GOT3 (cell line): ENCODE measurements at places on chromosomes 5 and 9.

- no peak for DNase-seq
Measured at GRCh38 chr5:13350767-13351166, 593.7 kb downstream of the DNAH5 start.

DNA sequence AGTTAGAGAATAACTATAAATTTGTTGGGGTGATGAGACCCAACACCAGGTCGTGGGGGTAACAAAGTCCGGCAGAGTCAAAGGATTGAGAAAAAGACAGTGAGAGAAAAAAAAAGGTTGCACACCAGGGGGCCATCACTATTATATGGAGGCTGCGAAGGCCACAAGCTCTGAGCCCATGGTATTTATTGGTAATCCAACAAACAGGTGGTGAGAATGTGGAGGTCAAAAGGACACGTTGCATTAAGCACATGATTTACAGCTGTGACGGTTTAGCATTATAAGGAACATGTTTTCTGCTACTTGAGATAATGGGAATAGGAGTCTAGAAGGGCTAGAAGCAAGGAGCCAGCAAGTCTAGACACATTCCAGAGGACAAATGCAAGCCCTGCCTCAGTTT lies 2202.2 kb upstream of the C9orf72 start:
- DNase-seq = no peak

- DNase-seq = peak; percentile 16
Measured at GRCh38 chr5:9888501-9888901, 258.4 kb upstream of the TAS2R1 start.

- DNase-seq = no peak
Measured at GRCh38 chr9:13576101-13576500, 296.6 kb upstream of the MPDZ start.

DNA sequence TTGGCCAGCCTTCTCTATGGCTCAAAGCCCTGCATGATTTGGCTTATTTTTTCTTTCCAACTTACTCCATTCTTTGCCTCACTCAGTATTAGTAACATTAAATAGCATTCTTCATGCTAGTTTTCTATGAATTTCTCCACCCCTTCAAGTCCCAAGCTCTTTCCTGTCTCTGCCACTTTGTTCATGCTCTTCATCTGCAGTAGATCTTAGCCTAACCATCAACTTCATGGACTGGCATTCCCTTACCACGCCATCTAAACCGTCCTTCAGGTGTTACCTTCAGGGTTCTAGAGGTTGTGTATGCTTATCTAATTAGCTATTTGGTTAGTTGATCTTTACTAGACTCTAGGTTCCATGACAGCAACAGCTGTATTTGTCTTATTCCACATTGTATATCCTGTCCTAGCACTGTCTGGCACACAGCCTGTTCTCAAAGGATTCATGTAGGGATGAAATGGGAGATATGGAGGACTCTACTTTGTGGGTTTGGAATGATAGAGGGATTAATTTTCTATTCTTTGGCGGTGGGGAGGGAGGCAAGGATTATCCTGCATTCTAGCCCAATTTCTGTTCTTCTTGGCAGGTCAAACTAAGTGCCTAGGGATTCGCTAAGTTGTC lies 26.4 kb downstream of the TMEM167A start:
- no peak for DNase-seq

DNA sequence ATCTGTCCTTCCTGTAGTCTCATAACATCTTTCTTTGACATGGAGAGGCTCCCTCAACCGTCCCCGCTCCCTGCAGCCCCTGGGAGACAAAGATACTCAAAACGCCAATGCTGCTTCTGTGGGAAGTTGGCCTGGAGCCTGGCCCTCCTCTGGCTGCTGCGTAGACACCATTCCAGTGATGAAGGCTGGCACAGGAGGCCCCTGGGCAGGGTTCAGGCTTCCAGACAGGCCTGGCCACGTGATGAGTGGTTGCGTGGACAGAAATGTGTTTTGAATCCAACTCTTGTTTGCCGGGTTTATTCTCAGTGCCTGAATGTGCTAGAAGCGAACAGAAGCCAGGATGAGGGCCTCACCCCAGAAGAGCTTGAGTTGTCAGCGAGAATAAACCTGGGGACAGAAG lies 43.2 kb upstream of the NKX2-5 start:
- DNase-seq = no peak

DNA sequence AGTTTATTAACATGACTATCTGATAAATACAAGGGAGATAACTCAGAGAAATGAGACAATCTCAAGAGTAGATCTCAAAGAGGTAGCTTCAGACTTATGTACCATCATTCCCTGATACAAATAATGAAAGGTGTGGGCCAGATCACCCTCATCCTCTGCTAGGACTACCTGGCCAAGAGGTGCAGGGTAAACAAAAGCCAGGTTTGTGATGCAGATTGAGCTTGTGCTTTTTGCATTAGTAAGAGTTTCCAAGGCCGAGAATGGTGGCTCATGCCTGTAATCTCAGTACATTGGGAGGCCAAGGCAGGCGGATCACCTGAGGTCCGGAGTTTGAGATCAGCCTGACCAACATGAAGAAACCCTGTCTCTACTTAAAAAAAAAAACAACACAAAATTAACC lies 8.9 kb upstream of the SPIN1 start:
- no peak for DNase-seq

- no peak for DNase-seq
Measured at GRCh38 chr9:72154468-72155285, 5.4 kb downstream of the GDA start.

GRCh38 chr9:136373300-136374182 lies at the start of gene CARD9:
CARD9 (minus strand) TSS chr9:136373669; CDS start chr9:136372078, 1,591 bp downstream.
- DNase-seq = no peak

GRCh38 chr5:138686668-138687067 lies 66.6 kb upstream of the CTNNA1 start:
- no peak for DNase-seq

- DNase-seq = no peak
Measured at GRCh38 chr5:16378762-16379161, 86.8 kb downstream of the ZNF622 start.

- DNase-seq = no peak
Measured at GRCh38 chr5:128539038-128539429, 989 bp upstream of the FBN2 start.

DNA sequence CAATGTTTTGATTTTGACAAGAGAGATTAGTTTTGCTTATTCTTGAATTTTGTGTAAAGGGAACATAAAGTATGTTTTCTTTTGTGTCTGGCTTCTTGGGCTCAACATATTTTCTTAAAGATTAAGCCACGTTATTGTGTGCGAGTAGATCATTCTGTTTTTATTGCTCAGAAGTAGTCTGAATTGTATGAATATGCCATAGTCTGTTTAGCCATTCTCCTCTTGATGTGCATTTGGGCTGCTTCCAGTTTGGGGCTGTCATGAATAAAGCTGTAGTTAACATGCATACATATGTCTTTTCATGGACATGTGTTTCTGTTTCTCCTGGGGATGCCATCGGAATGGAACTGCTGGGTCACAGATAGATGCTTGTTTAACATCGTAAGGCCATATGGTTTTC lies 198.9 kb downstream of the FANCC start:
- DNase-seq = no peak

GRCh38 chr9:10007356-10007755 lies 605.4 kb downstream of the PTPRD start:
- DNase-seq = no peak

GRCh38 chr5:573206-573605 lies 38.9 kb upstream of the CEP72 start:
- DNase-seq = no peak

- no peak for DNase-seq
Measured at GRCh38 chr5:7242118-7242710, 153.7 kb upstream of the ADCY2 start.
